ENCODE measurements at places on chromosomes 1 and 21. TPM values are rescaled to one million over a fixed set of nuclear protein-coding genes. Genes with fewer than 3 reads are reported as not detected.

- no peak for DNase-seq
- H3K27ac ChIP-seq: no peak overlapping the region
- peaks cover 17% of the 10 kb centered on the region for H3K4me1 ChIP-seq
- H3K4me3 ChIP-seq: no peak overlapping the region
- no peaks in the 10 kb centered on the region for H3K36me3 ChIP-seq
Measured at GRCh38 chr1:202187041-202187671, 6.4 kb upstream of the LGR6 start.

Gene FAM167B
- total RNA-seq: 1.7 TPM

DNA sequence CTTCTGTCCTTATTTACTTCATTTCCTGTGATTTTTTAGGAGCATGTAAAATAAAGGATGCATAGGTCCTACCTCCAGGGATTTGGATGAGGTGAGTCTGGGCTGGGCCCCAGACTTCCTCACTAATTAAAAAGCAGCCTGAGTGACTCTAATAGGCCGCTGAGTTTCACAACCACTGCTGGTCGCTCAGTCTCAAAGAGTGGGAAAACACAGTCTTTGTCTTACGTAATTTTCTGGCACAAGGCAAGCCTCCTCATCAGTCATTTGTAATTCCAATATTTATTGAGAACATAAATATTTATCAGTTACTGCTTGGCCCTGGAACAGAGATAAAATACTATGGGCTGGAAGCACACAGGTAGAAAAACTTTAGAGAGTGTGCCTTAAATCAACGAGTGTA lies 195.4 kb upstream of the RUNX1 start:
- H3K27me3 ChIP-seq: peaks cover 1% of the 10 kb centered on the region
- H3K27ac ChIP-seq: no peak overlapping the region
- DNase-seq: no peak
- H3K36me3 ChIP-seq: no peaks in the 10 kb centered on the region

Gene ASB17
- total RNA-seq: not detected

- H3K27me3 ChIP-seq: no peaks in the 10 kb centered on the region
- H3K36me3 ChIP-seq: peaks cover 29% of the 10 kb centered on the region
- no peaks in the 10 kb centered on the region for H3K4me1 ChIP-seq
- no peak overlapping the region for H3K4me3 ChIP-seq
Measured at GRCh38 chr1:29145739-29146437, 22.2 kb upstream of the TMEM200B start.

Gene APOBEC4
- total RNA-seq: not detected

- no peak overlapping the region for H3K4me3 ChIP-seq
- H3K36me3 ChIP-seq: peaks cover 48% of the 10 kb centered on the region
- no peak for DNase-seq
- H3K27me3 ChIP-seq: no peaks in the 10 kb centered on the region
Measured at GRCh38 chr1:235763962-235764361, 102.7 kb downstream of the LYST start.

- H3K27me3 ChIP-seq: peaks cover 5% of the 10 kb centered on the region
- H3K4me1 ChIP-seq: no peaks in the 10 kb centered on the region
- H3K4me3 ChIP-seq: no peak overlapping the region
- H3K27ac ChIP-seq: no peak overlapping the region
- no peak for DNase-seq
- no peaks in the 10 kb centered on the region for H3K36me3 ChIP-seq
Measured at GRCh38 chr1:49351768-49352167, 575.1 kb upstream of the BEND5 start.

Gene HES4
- total RNA-seq: not detected

- no peaks in the 10 kb centered on the region for H3K36me3 ChIP-seq
- peak overlapping the region; percentile 94 for H3K4me3 ChIP-seq
- peaks cover 4% of the 10 kb centered on the region for H3K27me3 ChIP-seq
- H3K4me1 ChIP-seq: peaks cover 53% of the 10 kb centered on the region
- DNase-seq: peak; percentile 22
Measured at GRCh38 chr1:28087614-28088167, 719 bp downstream of the EYA3 start.

- H3K4me3 ChIP-seq: no peak within 1 kb of the TSS
- H3K27ac ChIP-seq: no peak within 1 kb of the TSS
- H3K4me1 ChIP-seq: peaks cover 15% of the 10 kb centered on the region
- peak; percentile 88 for DNase-seq
- peaks cover 6% of the 10 kb centered on the region for H3K27me3 ChIP-seq
Measured at GRCh38 chr1:1173793-1174415, at the start of gene TTLL10. Gene TTLL10, plus strand, starts transcription at chr1:1173880. Its CDS starts 5,336 bp downstream, at chr1:1179216.

Gene TEDDM1
- total RNA-seq: not detected

Gene MTMR11
- 1.5 TPM for total RNA-seq

- H3K4me1 ChIP-seq: peaks cover 7% of the 10 kb centered on the region
- H3K36me3 ChIP-seq: peaks cover 10% of the 10 kb centered on the region
- no peak overlapping the region for H3K27ac ChIP-seq
- H3K27me3 ChIP-seq: no peaks in the 10 kb centered on the region
- no peak overlapping the region for H3K4me3 ChIP-seq
Measured at GRCh38 chr1:100683448-100684349, 35.8 kb upstream of the VCAM1 start.

GRCh38 chr1:22131062-22131461 lies 11.8 kb downstream of the WNT4 start:
- H3K4me3 ChIP-seq: no peak overlapping the region
- H3K27ac ChIP-seq: no peak overlapping the region

- peak within 1 kb of the TSS; percentile 53 for H3K4me3 ChIP-seq
- H3K27ac ChIP-seq: no peak within 1 kb of the TSS
- peaks cover 17% of the 10 kb centered on the region for H3K4me1 ChIP-seq
- H3K27me3 ChIP-seq: peaks cover 31% of the 10 kb centered on the region
- no peaks in the 10 kb centered on the region for H3K36me3 ChIP-seq
Measured at GRCh38 chr1:204685236-204686006, at the start of gene LRRN2. Gene LRRN2, minus strand, starts transcription at chr1:204685738. Its CDS starts 65,746 bp downstream, at chr1:204619992.

GRCh38 chr21:35342440-35342839 lies 293.3 kb upstream of the RUNX1 start:
- H3K4me3 ChIP-seq: peak overlapping the region; percentile 26
- no peak overlapping the region for H3K27ac ChIP-seq
- H3K36me3 ChIP-seq: no peaks in the 10 kb centered on the region
- no peak for DNase-seq
- H3K4me1 ChIP-seq: peaks cover 2% of the 10 kb centered on the region

- H3K4me1 ChIP-seq: peaks cover 49% of the 10 kb centered on the region
- peak overlapping the region; percentile 100 for H3K27ac ChIP-seq
- H3K27me3 ChIP-seq: no peaks in the 10 kb centered on the region
- H3K36me3 ChIP-seq: no peaks in the 10 kb centered on the region
Measured at GRCh38 chr1:100036718-100037655, 67.2 kb downstream of the SLC35A3 start.

DNA sequence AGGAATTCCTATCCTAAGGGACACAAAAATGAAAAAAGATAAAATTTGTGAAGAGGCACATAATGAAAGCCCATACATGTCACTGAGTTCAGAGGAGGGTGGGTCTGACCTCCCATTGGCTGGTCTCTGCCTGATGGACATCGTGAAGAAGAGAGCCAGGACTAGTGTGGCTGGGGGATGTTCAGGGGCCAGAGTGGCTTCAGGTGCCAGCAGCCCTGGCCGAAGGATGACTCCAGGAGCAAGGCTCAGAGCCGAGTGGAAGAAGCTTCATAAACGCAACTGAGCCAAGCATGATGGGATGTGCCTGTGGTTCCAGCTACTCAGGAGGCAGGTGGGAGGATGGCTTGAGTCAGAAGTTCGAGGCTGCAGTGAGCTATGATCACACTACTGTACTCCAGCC lies 56.9 kb upstream of the ATP5PO start:
- peaks cover 34% of the 10 kb centered on the region for H3K4me1 ChIP-seq
- H3K4me3 ChIP-seq: no peak overlapping the region
- DNase-seq: no peak
- H3K27ac ChIP-seq: peak overlapping the region; percentile 83
- H3K27me3 ChIP-seq: no peaks in the 10 kb centered on the region

DNA sequence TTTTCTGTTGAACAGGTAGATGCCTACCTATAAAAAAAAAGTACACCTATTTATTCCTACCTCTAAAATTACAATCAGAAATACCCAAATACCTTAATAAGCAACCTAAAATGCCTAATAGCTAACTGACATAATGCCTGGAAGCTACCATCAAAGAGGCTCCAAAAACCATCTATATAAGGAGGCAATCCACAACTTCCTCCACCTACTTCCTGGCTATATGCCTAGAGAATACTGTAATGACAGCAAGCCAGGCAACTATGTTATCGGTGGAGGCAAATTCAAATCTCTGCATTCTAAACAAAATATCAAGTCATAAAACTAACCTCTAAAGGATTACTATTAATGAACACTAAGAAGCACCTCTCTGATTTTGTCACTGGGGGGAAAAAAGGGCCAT lies 10.1 kb downstream of the ZNF644 start:
- no peak for DNase-seq
- peaks cover 14% of the 10 kb centered on the region for H3K36me3 ChIP-seq
- H3K4me1 ChIP-seq: peaks cover 83% of the 10 kb centered on the region
- H3K27me3 ChIP-seq: no peaks in the 10 kb centered on the region

Gene PGLYRP3
- total RNA-seq: not detected

GRCh38 chr1:201294876-201295275 lies 11.6 kb downstream of the PKP1 start:
- H3K27me3 ChIP-seq: peaks cover 10% of the 10 kb centered on the region
- no peak overlapping the region for H3K27ac ChIP-seq
- no peaks in the 10 kb centered on the region for H3K36me3 ChIP-seq
- no peak for DNase-seq
- H3K4me3 ChIP-seq: no peak overlapping the region
